ENCODE measurements at places on chromosomes 16 and 17. TPM values are rescaled to one million over a fixed set of nuclear protein-coding genes. Genes with fewer than 3 reads are reported as not detected.

TBX2 gene
- total RNA-seq, result 17.0 TPM

P2RX1 gene
- 3.5 TPM for total RNA-seq

TNP2 gene
- total RNA-seq, result not detected

DNA sequence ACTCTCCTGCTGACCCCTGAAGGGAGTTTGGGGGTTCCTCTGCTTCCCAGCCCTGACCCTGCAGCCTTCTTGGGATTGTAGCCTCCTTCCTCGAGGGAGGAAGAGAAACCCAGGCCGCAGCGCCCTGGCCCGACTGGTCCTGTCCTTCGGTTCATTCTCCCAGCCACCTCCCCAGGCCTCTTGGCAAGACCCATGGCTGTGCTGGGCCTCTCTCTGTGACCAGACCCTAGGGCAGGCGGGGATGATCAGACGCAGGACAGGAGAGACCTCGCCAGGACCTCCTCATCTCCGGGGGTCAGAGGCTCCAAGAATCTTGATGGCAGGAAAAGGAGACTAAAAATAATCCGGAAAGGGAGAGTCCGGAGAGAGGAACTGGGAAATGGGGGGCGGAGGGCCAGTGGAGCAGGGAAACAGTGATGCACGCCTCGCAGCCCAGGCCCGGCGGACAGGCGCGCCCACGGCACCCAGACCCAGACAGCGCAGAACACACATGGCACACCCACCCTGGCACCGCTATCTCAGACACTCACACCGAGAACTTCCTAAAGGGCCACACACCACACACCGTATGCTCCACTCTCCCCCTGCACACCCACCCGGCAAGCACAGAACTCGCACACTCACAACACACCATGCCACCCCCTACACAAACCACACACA lies 1.2 kb downstream of the ARHGEF15 start:
- DNase-seq, result peak; percentile 65

GRCh38 chr16:9469512-9469911 lies 378.1 kb downstream of the HAPSTR1 start:
- no peak for DNase-seq

DNA sequence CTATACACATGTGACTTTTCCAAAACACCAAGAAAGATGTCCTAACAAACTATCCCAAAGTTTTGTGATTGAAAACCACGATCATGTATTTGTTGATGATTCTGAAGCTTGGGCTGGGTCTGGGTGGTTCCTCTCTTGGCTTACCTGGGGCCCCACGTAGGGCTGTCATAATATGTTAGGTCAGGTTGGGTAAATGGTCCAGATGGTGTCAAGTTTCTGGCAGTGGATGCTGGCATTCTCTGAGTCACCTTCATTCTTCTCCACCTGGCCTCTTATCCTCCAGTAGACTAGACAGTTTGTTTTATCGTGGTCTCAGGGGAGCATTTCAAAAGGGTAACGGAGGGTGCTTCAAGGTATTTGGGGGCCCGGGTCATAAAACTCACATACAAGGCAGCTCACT lies 39.4 kb downstream of the SYCE1L start:
- DNase-seq, result no peak

DNA sequence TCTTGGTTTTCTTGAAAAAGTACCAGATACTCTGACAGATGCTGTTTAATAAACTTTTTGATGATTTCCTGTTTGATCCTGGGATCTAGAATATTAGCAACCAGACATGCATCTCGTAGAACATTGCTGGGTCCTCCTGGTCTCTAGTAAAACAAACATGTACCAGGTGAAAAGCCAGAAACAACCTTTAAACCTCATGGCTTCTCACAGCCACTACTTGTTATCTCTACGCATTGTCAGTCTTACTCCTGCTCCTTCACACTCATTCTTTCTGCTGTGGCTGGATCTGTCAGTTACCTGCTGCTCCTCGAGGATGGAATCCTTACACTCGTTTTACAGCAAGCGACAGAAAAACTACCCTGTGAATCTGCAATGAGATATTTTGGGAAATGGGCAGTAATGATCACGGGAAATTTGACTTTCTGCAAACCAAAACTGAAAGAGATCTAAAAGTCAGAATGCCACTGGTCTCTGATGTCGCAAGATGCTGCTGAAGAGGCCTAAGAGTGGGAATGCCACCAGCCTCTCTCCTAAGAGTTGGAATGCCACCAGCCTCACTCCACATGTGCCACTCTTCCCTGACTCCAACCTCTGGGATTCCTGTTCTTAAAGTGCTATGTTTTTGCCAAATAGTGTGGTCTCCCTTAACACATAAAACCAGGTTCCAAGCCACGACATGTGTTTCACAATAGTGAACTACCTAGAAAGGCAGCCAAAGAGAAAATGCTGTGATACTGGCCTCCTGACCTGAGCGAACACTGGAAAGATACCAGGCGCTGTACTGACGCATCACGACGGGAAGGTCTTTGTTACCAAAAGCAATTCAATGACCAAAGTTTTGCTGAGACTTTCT lies 86.3 kb downstream of the VPS53 start:
- DNase-seq, result no peak

DNA sequence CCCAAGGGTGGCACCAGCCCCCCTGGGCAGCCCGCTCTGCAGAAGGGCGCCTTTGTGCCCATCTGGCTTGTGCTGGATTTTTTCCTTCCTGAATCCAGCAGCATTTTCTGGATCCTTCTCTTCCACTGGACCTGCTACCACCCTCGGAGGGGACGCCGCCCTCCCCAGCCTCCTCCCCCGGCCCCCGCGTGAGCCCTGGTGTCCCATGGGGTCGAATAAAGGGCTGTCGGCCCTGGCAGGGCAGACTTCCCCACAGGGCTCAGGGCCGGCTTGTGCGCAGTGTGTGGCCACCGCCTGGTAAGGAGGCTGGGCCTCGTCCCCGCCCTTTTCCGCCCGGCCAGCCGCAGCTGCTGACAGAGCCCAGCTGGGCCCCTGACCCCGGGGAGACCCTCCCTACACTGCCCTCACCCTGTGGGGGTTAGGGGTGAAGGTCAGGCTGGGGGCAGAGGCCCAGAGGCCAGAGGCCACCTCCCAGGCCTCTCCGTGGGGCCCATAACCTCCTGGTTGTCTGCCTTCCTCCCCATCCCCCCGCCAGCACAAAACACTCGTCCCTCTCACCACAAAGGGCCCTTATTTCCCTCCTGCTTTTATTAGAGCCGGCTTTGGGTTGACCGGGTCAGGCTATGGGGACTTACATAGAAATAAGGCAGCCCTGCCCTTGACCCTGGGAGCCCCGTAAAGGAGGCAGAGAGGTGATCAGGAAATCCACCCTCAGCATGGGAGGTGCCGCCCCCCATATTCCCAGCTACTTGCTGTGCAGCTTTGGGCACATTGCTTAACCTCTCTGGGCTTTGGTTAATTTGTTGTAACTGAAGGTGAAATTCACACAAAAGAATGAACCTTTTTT lies 179.3 kb upstream of the CIBAR2 start:
- peak; percentile 72 for DNase-seq

DNA sequence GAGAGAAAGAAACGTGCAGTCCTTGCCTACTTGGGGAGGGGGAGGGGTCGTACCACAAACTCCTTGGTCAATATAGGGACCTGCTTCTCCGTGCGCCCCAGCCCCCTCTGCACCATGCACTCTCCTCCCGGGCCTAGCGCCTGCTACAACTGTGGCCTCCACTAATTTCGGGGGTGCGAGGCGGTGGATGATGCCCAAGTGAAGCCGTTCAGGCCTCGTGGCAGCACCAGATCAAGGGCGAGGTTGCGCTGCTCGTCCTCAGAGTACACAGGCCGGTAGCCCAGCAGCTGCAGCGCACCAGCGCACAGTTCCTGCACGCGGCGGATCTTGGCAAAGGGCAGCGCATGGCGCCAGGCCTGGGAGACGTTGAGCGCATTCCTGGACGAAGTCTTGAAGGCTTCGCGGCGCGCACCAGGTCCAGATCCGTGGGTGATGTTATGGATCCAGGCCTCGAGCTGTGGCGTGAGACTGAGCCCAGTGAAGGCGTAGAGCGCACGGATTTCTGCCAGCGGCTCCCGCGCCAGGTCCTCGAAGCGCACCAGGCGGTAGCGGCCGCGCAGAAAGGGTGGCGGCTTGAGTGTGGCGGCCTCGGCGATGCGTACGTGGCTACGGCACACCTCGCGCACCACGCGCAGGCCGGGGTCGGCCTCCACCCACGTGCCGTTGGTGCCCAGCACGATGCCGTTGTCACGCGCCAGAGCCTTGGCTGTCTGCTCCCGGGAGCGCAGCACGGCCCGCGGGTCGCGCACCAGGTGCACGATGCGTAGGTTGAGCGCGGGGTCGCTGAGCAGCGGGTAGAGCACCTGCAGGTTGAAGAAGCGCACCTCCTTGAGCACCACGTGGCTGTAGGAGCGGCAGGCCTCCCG lies 14.2 kb upstream of the TMEM170A start:
- no peak for DNase-seq

DNA sequence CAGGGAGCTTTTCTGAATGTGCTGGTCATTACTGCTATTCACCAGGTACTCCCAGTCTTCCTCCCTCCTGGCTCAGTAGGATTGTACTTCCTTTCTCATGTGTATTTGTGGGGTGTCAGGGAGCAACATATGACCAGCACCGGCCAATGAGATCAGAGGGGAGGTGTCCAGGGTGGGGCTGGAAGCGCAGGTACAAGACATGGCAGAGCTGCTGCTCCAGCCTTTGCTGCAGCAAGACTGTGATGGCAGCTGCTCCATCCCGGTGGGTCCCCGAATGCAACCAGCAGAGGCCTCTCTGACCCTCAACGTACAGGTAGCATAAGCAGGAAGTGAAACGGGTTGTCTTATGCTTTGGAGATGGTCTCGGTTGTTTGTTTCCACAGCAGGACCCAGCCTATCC lies 53.8 kb upstream of the CACNG5 start:
- no peak for DNase-seq

- no peak for DNase-seq
These were observed 263.8 kb downstream of the HS3ST3A1 start for GRCh38 chr17:13337864-13338371.

Data from left cardiac atrium (tissue), 4 donors.